ENCODE measurements at places on chromosomes 5 and 9.

- no peak for DNase-seq
Measured at GRCh38 chr9:87263291-87263690, 234.4 kb upstream of the DAPK1 start.

- DNase-seq, result no peak
Measured at GRCh38 chr9:38073882-38074281, 4.9 kb upstream of the SHB start.

DNA sequence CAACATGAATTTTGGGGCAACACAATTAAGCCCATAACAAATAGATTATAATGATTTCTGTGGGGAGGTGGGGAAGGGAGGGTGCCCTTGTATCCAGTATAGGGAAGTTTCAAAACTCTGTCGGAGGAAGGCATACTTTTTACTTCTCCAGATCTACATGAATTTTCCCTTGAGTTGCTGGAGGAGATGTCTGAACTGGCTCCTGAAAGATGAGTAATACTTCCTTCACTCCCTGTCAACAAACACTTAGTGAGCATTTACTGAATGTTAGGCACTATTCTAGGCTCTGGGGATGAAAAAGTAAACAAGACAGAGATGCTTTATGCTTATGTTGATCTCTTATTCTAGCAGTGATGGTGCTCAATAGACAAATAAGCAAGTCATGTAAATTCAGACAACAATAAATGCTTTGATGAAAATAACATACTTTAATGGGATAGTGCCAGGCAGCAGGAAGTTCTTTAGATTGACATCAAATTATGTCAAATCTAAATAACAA lies 197.9 kb upstream of the ANKH start:
- DNase-seq, result no peak

- DNase-seq, result no peak
Measured at GRCh38 chr9:93081931-93082330, 14.1 kb upstream of the CARD19 start.

GRCh38 chr5:36389245-36389644 lies 87.5 kb upstream of the RANBP3L start:
- DNase-seq, result no peak

GRCh38 chr9:86515221-86515620 lies 161.0 kb upstream of the TUT7 start:
- DNase-seq, result no peak

DNA sequence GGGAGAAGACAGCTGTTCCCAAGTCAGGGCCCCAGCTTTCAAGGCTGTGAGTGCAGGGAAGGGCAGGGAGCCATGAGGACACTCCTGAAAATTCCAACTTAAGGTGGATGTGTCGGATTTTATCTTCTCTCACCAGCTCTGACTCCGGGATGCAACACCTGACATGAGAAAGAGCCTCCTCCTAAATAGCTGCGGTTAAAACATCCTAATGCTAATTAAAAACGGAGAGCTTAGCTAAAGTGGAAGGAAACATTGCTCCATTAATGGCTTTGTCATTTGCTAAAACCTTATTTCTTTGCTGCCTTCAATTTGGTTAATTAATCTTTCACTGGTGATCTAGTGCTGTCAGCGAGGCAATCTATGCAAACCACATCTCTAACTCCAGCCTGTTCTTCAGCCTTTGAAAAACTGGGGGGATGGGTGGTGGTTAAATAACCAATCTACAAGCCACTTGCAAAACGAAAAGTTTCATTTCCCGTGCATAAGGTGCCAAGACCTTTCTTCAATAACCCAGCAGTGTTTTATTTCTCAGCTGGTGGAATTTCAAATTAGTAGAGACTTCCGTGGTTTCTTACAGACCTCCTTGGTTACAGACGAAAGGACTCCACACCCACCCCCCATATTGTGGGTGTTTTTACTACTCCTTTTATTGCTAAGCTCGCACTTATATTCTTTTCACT lies 379.6 kb downstream of the MLLT3 start:
- peak; percentile 25 for DNase-seq

DNA sequence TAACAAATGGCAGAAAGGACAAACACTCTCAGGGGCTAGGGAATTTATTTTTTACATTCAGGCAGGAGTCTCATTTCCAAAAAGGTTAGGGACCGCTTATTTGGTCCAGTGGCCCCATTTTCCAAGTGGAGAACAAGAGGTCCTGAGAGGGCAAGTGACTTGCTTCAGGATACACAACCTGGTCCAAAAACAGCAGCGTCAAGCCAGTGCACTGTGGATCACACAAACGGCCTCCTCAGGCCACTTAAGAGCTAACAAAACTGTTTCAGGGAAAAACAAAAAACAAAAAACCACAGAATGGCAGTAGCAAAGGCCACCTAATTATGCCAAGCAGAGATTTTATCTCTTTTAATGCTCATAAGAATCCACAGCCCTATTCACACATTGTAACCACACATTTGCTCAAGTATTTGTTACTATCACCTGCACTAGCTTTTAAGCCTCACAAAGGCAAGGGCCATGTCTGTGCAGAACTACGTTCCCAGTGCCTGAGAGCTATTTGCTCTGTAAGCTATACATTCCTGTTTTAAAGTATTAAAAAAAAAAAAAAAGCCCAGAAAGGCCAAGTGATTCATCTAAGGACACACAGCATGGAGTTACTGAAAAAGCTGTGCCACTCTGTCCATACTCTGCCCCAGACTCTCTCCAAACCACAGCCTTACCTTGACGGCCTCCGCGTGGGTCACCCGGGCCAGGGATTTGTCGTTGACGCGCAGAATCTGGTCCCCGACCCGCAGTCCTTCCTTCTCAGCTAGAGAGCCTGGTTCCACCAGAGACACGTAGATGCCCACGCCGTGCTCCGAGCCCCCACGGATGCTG lies 1.5 kb downstream of the WHRN start:
- DNase-seq, result no peak

GRCh38 chr5:71839096-71839884 lies 120.2 kb downstream of the CARTPT start:
- no peak for DNase-seq

GRCh38 chr9:34379334-34380033 lies 2.8 kb upstream of the MYORG start:
- peak; percentile 84 for DNase-seq

- no peak for DNase-seq
Measured at GRCh38 chr5:9447691-9448090, 98.2 kb downstream of the SEMA5A start.

DNA sequence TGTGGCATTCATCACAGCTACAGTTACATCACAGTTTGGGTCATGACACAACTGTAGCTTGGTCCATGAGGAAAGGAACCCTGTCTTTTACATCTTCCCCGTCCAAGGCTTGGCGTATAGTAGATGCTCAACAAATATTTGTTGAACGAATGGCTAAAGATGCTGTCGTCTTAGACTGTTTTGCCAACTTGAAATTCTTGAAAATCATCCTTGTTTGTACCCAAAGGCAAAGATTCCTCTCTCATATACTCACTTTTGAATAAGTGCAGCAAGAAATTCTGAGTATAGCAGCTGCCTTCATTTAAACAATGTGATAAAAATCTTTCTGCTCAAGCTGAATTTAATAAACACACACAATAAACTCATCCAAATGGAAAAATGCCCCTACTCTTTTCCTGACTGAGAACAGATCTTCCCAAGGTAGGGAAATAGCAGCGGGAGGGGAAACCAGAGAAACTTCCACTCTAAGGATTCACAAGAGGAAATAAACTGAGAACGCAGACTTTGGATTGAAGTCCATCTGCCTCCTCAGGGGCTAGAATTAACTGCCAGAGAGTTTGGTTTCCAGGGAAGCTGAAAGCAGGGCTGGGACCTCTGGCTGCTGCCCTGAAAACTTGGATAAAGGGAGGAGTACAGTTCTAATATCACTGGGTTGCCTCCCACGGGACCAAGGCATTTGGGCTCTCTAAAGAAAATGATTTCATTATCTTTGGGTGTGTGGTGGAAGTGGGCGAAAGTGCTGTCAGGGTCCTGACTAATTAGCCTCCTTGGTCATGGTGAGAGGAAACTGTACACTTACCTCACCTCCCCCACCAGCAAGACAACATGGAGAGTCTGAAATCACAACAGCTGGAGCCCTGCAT lies 99.1 kb downstream of the DPYSL3 start:
- no peak for DNase-seq

GRCh38 chr9:88990729-88991065 lies 571 bp upstream of the S1PR3 start:
- no peak for DNase-seq

DNA sequence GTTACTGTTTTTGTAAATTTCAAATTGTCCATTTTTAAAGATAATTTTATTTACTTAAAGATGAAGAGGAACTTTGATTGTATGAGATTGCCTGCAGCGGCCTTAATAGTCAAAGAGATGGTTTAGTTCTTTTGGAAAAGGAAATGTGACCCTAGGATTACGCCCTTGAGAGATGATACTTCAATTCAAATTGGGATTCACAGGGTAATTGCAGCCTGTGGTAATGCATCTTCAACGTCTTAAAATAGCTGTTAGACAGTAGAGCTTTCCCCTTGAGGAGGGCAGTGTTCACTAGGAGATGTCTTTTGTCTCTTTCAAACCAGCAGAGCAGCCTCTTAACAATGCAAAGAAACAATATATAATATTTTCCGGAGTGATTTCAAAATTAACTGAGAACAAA lies 127.1 kb downstream of the TAF11L14 start:
- no peak for DNase-seq

GRCh38 chr5:151148583-151148982 lies 9.0 kb downstream of the ANXA6 start:
- no peak for DNase-seq

DNA sequence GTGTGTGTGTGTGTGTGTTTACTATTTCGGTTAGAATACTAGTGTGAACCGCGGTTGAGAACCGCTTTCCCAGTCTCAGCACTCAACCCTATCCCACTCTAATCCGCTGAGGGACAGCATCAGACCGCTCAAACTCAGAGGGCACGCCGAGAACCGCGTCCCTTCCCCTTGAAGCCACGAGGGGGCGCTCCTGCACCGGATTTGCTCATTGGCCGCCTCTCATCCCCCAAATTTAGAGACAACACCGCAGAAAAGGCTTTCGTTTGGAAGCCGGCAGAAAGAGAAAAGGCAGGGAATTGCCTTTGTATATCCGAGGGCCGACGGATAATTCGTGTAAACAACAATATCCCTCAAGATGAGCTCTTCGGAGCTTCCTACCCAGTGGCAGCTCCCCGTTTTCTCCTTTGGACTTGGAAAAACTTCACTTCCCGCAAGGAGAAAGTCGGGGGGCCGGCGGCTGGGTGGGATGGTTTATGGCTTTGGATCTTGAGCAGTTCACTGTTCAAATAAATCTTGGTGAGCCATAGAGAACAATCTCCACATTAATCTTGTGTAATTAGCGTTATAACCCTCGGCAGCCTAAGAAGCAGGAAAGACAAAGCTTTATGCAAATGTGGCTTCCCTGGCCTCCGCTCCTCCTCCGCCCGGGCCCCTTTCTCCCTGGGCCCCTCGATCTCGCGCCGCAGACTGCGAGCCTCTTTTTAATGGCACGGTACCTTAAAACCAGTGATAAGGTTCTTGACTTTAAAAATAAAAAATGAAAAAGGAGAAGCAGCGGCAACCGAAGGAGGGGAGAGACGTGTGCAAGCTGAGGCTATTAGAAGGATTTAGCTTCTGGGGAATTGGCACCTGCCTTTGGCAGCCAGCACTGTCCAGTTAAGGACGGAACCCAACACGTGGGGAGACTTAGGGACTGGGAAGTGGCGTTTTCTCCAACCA lies 296.8 kb downstream of the PARP8 start:
- peak; percentile 51 for DNase-seq

DNA sequence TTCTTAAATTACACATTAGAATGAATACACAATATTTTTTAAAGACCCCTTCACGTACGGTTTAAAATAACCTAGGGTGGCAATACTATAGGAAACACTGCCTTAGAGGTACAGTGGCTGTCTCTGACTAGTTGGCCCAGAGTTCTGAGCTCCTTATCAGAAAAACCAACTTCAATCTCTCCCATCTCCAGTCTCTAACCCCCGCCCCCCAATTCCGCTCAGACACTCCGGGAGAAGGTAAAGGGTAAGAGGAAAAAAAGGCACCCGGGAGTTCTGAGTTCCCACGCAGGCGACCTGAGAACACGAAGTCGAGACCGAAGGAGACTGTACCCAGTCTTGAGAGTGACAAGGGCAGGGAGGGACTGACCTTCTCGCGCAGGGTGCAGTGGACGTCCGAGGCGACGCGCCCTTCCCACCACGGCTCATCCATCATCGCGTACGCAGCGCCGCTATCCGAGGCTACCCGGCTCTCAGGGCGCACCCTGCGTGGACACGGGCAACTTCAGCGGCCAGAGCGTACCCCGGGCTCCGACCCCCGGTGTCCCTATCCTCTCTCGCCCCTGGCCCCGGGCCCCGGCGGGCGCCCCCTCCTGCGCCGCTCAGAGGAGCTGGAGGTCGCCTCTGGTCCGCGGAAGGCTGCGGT lies 752 bp downstream of the CCNJL start:
- no peak for DNase-seq

GRCh38 chr5:61604076-61605025 lies 272.3 kb downstream of the ZSWIM6 start:
- DNase-seq, result no peak

DNA sequence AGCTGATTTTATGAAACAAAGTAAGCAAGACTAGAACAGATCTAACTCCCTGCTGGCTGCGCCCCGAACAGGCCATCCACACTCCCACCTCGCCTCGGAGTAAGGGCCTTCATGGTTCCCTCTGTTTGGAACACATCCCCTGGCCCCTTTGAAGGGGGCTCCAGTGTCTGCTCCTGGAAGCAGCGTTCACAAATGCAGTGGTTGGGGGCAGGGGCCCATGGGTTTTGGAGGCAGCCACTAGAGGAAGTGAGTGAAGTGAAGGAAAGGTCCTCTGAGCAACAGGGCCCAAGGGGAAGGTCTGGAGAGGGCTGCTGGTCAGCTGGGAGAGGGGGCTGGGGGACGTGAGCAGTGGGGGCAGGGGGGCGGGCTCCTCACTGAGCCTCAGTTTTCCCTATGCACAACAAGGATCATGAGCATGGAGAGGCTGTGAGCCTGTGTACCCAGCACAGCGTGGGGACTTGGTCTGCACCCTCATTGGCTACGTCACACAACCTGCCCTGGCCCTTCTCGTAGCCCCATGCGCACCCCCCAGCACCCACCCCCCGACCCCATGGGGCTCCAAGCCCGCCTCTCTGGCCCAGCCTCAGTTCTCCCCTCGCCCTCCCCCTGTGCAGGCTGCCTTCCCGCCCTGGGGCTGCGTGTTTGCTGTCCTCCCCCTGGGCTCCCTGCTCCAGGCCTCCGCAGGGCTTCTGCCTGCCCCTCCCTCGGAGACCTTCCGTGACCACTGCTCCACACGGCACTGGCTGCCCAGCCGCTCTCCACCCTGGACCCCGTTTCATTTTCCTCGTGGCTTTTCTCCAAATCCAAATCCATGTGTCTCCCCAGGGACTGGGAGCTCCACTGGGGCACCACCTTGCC lies 39.5 kb downstream of the RASGEF1C start:
- DNase-seq, result no peak

- DNase-seq, result no peak
Measured at GRCh38 chr9:133037775-133038515, 7.1 kb downstream of the GTF3C5 start.

- no peak for DNase-seq
Measured at GRCh38 chr5:14090290-14090689, 52.9 kb upstream of the TRIO start.

GRCh38 chr5:53110156-53110555 lies 599 bp upstream of the MOCS2 start:
- DNase-seq, result no peak

- DNase-seq, result no peak
Measured at GRCh38 chr9:95188459-95188858, 129.1 kb downstream of the FANCC start.
